ENCODE measurements at places on chromosomes 1 and 21.

DNA sequence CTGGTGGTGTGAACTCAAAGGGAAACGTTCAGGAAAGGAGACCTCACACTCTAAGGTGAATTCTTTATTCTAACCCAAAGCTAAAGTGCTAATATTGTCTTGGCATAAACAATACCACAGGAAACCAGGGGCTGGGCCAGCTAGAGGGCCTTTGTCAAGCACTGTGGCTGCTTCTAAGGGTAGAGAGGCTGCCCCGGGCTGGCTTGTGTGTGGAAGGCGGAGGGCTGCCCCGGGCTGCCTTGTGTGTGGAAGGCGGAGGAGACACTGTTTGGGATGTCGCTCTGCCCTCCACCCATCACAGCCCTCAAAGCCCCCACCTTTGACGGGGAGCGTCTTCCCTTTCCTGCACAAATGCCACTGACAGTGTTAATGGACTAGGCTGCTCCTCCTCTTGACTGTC is 216.8 kb downstream of the TOMM20 start:
- DNase-seq: no peak

- DNase-seq: no peak
Measured at GRCh38 chr1:197706601-197707000, 68.7 kb downstream of the DENND1B start.

GRCh38 chr1:65431111-65431705 is 10.7 kb downstream of the LEPR start:
- no peak for DNase-seq

DNA sequence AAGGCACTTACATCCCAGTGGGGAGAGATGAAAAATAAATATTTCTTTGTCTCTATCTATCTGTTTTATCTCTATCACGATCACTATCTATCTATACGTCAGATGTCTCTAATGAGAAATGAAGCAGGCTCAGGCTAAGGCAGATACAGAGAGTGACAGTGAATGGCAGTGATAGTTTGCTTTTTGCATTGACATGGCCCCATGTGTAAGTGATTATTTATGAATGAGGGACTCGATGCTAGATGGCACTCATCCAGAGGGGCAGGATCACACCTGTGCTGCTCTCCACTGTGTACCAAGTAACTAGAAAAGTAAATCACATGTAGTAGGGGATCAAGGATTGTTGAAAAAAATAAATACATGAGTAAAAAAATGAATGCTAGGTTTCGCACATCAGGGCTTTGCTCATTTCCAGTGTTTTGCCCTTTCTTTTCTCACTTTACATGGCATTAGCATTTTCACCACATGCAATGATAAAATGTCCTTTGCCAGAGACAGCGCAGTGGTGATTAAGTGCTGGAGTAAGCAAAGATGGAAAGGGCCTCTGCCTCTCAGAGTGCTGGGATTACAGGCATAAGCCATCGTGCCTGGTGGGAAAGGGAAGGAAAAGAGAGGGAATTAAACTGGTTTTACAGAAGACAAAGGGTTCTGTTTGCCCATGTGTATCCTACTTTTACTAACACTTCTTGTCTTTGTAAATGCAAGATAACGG is 16.5 kb downstream of the TBX19 start:
- DNase-seq: no peak

DNA sequence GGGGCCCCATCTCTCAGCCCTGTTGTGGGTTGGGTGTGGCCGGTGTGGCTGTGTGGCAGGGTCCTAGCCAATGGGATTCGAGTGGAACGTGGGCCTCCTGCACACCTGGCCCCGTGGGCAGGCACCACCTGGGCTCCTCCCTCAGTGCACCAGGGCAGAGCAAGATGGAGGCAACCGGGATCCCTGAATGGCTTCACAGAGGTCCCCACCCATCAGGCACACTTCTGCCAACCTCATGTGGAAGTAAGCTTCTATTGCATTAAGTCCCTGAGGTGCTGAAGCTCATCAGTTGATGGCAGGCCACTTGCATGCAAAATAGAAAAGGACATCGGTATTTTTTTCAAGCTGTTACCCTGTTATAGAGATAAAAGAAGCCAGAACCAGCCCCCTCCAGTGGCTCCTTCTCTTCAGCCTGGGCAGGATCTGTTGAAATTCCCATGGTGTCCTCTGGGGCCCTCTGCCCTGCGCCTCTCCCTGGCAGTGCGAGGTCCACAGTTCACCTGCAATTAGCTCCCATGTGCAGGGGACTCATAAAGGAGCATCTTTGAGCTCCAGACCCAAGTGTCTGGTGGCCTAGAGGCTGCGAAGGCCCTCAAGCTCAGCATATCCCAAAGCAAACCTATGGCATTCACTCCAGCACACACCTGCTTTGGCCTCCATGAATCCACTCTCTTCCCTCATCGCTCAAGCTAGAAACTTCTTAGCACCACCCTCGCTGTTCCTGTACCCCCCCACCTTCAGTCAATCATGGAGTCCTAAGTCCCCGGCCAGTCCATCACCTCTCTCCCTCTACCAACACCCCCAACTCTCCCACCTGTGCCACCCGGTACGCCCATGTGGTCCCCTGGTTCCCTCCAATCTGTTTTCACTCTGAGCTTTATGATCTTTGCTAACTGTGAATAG is 2.1 kb upstream of the SLC45A1 start:
- no peak for DNase-seq

- DNase-seq: no peak
Measured at GRCh38 chr1:232952514-232953499, 2.4 kb downstream of the NTPCR start.

DNA sequence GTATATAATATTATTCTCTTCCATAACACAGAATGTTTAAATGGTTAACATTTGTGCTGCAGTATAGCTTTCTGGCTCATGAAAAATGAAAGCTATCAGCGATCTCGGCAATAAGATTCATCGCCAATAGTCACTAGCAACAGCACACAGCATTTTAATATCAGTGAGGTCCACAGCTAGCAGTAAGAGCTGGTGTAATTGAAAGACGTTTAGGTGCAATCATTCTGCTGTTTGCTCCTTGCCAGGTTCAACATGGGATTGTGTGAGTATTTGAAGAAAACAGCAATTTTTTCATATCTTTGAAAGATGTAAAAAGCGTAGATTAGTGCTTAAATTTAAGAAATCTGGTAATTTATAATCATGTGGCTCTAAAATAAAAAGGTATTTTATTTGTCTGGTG is 20.1 kb downstream of the PRKACB start:
- DNase-seq: no peak

Measured in fibroblast of skin of left biceps (primary cell).